ENCODE measurements at places on chromosomes 2 and 18.

DNA sequence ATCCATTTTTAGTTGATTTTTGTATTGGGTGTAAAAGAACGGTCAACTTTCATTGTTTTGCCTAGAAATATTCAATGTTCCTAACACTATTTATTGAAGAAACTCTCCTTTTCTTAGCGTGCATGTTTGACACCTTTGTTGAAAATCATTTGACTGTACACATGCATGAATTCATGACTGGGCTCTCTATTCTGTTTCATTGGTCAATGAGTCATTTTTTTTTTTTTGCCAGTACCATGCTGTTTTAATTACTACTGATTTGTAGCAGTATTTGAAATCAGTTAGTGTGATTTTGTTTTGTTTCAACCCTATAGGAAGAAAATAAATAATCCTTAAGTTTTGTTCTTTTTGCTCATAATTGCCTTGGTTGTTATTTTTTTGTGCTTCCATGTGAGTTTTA is 828.7 kb downstream of the SUCLG1 start:
- DNase-seq: no peak

DNA sequence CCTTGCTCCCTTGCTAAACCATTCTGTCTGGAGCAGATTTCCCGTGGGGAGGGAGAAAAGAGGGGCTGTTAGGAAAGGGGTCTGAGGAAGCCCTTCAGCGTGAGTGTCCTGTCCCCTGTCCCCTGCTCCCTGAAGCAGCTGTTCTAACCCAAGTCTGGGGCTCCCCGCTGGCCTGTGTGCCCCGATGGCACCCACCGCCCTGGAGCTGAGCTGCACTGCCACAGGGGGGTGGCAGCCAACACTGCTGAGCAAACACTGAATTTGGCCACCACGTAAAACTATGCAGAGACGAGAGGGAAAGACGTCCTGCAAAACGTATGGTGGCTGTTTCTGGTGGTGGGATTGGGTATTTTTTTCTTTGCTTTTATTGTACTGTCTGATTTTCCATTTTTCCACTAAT is 17.9 kb downstream of the KCNG2 start:
- no peak for DNase-seq

DNA sequence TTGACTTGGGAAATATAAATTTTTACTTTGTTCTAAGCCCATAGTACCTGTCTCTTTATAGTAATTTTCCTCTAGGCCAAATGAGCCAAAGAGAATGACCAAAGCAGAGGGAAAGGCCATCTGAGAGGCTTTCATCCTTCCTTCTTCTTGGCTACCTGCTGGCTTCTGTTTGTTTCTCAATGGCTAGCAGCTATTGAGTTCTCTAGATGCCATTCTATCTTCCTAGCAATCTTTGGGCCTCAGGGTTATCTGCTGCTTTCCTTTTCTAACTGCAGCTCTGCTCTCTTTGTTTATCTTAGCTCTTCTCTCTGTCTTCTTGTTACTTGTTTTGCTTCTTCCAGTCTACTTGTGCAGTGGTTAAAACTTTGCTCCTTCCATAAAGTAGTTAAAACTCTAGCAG is 601.1 kb upstream of the NRXN1 start:
- DNase-seq: no peak

DNA sequence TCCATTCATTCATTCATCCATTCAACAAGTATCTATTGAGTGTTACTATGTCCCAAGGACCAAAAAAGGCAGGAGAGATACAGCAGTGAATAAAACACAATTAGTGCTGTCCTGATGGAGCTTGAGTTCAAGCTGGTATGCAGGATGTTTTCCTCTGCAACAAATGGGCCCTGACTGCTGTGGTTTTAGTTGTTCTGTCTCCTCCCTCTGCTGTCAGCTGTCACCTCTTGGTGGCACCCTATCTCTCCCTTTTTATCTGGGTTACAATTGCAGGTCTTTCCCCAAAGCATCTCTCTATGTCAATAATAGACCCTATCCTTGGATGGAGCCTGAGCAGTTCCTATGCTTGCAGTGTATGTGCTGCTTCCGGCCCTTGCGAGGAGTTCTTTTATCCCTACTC is 304.8 kb downstream of the PDE11A start:
- no peak for DNase-seq

DNA sequence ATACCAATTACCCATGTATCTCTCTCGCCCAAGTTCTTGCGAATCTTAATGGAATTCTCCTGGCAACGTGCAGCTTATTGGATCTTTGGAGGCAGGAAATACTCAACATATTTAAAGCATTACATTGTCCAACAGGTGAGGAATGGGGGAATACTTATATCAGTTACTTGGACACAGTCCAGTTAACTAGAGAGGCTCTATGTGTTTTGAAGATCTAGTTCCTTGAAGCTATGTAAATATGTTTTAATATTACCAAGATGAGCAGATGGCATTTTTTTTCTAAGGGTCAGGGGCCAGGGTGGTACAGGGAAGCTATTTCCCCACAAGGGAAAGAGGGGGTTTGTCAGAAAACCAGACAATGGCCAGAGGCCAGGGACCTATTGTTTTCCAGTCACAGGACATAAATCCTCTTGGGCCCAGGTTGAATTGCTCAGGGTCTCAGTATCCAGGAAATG is 26.8 kb upstream of the MC5R start:
- DNase-seq: no peak

DNA sequence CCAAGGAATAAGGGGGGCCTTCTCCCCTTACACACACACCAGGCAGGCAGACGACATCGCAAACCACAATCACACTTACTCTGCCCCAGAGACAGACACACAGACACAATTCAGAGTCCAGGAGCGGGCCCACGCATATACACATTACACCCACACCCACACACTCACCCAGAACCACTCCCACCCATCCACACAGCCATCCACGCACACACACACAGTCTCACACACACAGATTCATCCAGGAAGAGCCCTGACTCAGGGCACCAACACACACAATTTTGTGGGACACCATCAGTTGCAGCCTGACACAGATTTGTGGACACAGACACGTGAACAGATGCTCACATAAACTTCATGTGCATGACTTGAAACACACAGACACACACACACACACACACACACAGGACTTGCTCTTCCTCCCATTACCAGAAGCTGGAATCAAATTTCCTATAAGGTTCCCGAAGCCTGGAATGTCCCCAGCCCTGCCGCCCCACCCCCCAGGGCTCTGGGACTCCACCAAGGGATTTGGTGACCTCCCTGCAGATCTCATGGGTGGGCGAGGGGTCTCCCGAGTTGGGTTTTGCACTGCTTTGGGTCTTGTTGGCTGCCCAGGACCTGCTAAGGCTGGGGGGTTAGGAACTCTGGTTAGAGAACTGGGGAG is 23.5 kb downstream of the TNS1 start:
- DNase-seq: no peak

DNA sequence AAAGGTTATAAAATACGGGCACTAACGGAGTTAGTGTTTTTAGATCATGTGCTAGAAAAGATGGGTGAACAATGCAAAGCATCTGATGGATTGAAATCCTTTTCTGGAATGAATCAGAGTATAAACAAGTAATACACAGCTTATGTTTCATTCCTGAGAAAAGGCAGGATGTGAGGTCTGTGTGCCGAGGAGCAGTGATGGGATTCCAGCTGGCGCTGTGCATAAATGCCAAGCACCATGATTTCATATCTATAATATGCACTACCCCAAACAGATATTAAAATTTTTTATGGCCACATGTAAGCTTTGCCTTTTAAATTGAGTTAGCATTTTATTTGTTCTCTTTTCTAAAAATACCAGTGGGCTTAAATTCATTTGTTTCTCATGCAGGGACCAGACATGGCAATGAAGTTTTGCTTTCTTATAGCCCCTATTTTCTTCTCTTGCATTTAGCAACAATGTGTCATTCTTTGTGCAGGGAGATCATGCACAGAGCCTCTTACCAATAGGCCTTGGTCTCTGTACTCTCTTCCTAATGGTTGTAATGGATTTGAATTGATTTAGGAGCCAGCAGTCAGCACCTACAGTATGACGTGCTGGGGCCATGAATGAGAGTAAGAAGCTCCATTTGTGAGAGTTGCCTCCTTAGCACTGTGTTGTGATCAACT is 323.9 kb downstream of the SLC8A1 start:
- no peak for DNase-seq

DNA sequence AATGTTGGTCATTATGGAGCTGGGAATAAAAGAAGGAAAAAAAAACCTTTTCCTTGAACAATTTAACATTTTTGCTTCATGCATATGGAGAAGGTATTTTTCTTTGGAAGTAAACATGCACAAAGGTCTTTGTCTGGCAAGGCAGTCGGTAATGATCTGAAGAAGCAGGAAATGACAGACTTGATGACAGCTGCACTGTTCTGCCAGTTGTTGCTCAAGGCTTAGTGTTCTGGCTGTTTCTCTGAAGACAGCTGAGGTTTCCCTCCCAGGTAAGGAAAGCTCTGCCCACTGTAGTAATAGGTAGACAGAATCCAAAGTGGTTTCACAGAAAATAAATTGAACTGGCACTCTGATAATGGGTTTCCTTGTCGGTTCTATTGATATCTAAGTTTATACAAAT is 308.4 kb upstream of the GCFC2 start:
- no peak for DNase-seq

DNA sequence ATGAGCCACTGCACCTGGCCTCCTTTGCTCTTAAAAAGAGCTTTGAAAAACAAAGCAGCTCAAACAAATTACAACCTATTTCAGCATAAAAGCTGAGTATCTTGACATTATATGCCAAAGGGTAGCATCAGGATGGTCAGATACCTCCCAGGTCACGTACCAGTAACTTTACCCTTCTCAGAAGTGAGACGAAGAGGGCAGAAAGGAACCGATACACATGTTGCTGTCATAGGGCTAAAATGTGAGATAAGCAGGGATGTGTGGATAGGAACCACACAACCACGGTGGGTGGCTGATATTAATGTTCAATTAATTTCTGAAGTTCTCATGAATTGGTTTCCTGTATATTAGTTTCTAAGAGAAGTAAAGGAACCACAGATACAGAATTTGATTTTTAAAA is 12.6 kb upstream of the RNU2-63P start:
- DNase-seq: no peak

GRCh38 chr2:40160751-40161218 is 291.1 kb downstream of the SLC8A1 start:
- DNase-seq: no peak

DNA sequence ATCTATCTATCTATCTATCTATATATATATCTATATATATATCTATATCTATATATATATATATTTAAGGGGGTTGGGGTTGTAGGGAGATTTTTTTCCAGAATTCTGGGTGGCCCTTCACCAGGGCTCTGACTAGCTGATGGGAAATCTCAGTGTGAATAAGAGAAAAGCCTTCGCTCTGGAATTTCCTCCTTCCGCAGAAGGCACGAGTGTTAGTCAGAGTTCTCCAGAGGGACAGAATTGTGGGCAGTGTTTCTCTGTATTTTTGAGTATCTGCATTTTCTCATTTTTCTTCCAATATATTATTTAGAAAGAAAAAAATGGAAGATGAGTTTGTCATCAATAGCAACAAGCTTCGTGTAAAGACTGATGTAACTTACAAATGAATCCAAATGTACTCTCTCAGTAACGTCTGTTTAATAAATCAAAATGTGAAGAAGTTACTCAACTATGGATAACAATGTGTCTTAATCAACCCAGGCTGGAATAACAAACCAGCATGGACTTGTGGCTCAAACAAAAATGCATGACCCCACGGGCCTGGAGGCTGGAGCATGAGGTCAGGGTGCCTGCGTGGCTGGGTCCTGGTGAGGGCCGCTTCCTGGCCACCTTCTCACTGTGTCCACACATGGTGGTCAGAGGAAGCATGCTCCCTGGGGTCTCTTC is 10.6 kb upstream of the SNTG2 start:
- DNase-seq: no peak

DNA sequence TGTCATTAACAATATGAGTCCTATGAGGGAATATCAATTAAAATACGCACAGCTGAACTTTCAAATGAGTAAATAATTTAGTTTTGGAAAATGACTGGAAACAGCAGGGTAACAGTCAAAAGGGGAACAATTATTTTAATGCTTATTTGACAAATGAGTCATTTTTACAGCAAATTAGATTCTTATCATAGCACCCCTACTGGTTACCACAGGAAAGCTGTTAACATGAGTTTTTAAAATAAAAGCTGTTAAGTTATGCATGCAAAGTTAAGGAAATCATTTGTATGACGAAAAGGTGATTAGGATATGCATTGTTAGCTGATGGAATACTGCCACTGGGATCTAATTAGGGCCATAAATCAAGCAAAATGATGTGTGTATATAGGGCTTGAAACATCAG is 435.1 kb upstream of the MEIS1 start:
- DNase-seq: no peak

DNA sequence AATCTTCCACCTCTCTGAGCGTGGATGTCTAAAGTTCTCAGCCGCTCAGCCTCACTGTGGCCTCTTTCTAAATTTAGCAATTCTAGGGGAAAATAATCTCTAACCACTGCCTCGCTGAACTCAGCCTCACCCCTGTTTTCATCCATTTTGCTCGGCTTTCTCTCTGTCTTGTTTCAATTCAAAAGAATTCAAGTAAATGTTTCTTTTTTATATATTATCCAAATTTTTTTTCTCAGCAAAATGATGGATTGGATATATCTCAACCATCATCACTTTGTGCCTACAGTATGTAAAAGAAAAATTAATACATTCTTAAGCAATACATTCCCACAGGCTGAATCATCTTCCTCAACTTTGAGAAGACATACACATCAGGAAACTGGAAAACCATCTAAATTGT is 24.0 kb upstream of the GALNT5 start:
- no peak for DNase-seq

GRCh38 chr2:215966274-215966673 is 47.1 kb downstream of the MREG start:
- DNase-seq: no peak

DNA sequence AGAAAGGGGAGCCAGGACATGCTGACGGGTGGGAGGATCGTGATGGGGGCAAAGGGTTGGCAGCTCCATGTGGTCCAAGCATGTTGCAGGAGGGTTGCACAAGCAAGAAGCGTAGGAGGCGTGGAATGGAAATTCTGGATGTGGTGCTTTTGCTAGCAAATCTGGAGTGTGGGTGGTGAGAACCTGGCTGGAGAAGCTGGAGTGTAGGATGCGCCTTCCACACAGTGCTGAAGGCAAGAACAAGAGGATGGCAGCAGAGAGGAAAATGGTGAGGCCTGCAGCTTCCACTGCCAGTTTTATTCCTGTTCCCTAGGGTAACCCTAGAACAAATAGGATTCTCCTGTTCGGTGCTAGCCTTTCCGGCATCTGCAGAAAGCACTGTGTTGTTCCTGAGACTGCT is 22.4 kb downstream of the CREG2 start:
- no peak for DNase-seq

GRCh38 chr2:45554073-45554741 is 56.9 kb downstream of the SRBD1 start:
- no peak for DNase-seq

- no peak for DNase-seq
Measured at GRCh38 chr2:121504316-121504715, 26.4 kb upstream of the RNU4ATAC start.

GRCh38 chr18:23067236-23067635 is 68.0 kb upstream of the CABLES1 start:
- DNase-seq: no peak

GRCh38 chr2:119265693-119266066 is 42.0 kb downstream of the STEAP3 start:
- DNase-seq: no peak

All from omental fat pad (tissue), 4 donors.